ENCODE measurements at places on chromosomes 4 and X. TPM values are rescaled to one million over a fixed set of nuclear protein-coding genes. Genes with fewer than 3 reads are reported as not detected.

Gene F8A1
- 2.8 TPM for total RNA-seq

Gene AKAP14
- total RNA-seq, result not detected

Gene FAM199X
- 22.6 TPM for total RNA-seq

Gene SLC7A11
- 6.4 TPM for total RNA-seq

Gene PRDM8
- total RNA-seq, result 2.1 TPM

Gene SMARCA1
- 16.4 TPM for total RNA-seq

Gene SHOX
- total RNA-seq, result not detected

Gene P2RY4
- not detected for total RNA-seq

Gene PNCK
- not detected for total RNA-seq

Gene TLR6
- total RNA-seq, result 0.13 TPM

Measured in dermis microvascular lymphatic vessel endothelial cell (primary cell).